ENCODE measurements at places on chromosomes 7 and 10.

DNA sequence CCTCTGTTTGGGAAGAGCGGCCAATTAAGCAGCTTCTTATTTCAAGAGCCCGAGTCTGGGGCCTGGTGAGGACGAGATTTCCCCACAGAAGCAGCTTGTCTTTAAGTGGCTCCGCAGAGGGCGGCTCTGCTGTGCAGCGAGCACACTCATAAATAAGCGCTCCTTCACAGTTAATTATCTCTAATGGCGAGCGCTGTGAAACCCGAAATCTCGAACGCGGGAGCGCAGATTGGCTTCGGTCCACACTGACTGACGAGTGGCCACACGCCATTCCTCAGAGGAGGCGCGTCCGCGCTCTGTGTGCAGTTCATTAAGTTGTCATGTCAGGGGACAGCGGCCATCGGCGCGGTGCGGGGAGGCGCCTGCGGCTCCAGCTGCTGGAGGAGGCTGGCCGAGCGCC is 560.9 kb downstream of the DNAJB6 start:
- no peak for DNase-seq

GRCh38 chr10:27252267-27253000 is 11.8 kb upstream of the ACBD5 start:
- DNase-seq: peak; percentile 86

GRCh38 chr7:30996256-30996655 is 32.5 kb downstream of the GHRHR start:
- no peak for DNase-seq

DNA sequence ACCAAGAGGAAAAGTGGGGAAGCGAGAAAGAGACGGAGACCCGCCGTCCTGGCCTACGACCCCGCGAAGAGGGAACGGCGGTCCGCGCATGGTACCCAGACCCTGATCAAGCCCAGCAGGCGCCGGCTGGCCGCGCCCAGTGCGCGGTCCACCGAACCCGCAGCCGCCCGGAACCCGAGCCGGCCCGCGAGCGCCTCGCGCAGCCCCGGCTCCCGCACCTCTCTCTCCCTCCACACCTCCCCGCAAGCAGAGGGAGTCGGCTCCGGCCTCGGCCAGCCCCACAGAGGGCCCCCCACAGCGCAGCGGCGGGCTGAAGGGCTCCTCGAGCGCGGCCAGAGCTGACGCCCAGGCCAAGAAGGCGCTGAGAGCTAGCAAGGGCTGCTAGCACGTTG is 164.7 kb downstream of the AGMO start:
- DNase-seq: no peak

DNA sequence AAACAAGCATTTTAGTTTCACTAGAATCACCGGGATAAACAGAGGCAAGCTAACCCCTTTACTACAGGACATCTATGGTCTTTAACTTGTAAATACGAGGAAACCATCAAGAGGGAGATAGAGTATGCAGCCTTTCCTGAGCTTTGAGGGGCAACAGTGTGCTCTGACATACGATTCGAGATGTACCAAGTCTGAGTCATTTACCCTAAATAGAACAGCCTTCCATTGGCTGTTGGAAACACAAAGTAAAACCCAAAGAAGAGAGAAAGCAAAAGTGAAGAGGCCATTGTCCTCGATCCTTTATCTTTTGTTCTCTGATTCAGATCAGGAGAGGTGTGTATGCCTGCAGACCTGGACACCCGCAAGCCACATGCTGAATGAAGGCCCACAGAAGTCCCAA is 289.5 kb downstream of the KCNMA1 start:
- no peak for DNase-seq

- no peak for DNase-seq
Observed at GRCh38 chr10:84477398-84478128, 149.2 kb downstream of the CCSER2 start.

GRCh38 chr10:110724116-110724921 is 80.2 kb downstream of the RBM20 start:
- DNase-seq: no peak

DNA sequence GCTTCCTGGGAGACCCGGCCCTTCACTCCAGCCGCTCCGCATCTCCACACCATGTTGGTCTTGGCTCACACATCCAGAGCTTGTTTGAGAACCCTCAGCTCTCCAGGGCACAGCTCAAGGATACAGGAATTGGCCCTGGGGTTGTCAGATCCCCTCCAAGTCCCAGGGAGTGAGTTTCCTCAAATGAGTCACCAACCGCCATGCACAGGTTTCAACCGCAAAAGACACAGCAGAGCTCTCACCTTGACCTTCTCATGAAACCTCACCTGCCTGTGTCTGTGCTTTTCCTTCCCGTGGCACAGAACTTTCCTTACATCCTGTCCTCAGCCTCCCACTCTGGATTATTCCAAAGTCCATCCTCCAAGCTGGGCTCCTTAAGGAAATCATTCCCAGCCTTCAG is 20.6 kb downstream of the AZGP1 start:
- DNase-seq: no peak

GRCh38 chr10:117370205-117370604 is 5.0 kb downstream of the PDZD8 start:
- no peak for DNase-seq

GRCh38 chr10:80207768-80208370 is 2.5 kb upstream of the ANXA11 start:
- no peak for DNase-seq

DNA sequence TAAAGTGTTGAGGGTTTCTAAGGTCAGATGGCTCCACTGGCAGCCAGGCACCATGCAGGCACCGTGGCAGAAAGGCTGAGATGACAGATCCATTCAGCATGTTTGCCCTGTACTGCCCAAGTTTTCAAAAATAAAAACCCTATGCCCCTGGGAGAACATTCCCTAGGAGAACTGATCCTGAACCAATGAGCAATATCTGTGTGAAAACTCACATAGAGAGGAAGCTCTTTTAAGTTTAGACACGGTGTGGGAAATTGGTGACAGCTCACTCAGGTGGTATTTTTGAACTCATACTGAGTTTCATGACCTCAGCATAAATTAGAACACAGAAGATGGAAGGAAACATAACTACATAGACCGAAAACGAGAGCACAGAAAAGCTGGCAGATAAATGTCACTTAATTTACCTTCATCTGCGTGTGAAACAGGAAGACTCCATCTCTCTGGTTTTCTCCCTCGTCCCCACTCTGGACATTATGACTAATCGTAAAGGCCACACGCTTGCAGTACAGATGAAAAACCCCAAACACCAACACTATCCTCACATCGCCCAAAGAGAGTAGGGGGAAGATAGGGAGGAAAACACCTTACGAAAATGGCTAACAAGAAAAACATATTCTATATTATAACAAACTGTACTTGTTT is 127.8 kb downstream of the ICA1 start:
- DNase-seq: no peak

GRCh38 chr7:51246258-51247245 is 70.1 kb downstream of the COBL start:
- no peak for DNase-seq

- DNase-seq: no peak
Observed at GRCh38 chr10:49394933-49395740, 752 bp downstream of the DRGX start.

GRCh38 chr7:157721468-157722136 is 384.8 kb downstream of the DNAJB6 start:
- no peak for DNase-seq

DNA sequence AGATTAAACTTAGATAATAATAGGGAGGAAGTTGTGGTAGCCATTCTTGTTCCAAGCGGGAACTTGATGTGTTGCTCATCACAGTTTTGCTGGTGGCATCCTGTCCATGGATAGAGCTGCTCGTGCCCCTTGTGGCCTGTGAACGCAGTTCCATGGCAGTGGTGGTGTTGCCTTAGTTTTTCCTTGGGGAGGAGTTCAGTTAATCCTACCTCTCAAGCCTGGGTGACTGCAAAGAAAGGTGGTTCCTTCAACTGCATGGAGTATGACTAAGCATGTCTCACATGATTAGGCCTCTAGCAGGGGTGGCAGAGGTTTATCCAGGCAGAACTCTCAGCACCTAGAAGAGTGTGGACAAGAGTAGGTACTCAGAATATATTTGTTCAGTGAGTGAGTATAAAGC is 99.7 kb downstream of the MAPK8 start:
- no peak for DNase-seq

DNA sequence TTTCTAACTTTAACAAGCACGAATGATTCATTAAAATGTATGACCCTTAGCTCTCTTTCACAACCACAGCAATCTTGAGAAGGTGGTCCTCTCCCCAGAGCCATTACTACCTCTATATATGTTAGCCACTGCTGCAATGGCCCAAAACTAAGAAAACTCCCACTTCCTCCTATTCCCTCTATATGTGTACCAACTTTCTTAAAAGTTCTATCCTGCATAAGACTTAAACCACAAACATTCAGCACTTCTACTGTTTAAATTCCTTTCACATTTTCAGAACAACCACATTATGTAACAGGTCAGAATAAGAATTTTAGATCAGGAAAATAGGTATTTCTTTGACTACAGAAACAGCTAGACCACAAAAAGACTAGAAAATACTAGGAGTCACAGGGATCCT is 36.2 kb downstream of the WASL start:
- no peak for DNase-seq

DNA sequence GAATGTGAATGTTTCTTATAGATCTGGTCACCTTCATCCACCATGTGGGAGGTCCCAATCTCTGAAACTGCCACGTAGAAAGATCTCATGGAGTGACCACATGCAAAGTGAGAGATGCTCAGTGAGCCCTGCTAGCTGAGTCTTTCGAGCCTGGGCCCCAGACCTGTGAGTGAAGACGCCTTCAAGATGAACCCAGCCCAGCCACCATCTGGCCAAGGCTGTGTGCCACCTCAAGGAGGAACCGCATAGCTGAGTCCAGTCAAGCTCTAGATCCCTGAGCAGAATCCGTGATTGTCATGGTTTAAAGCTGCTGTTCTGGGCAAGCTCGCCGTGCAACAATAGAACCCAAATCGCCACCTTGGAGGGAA is 20.2 kb upstream of the PPIF start:
- no peak for DNase-seq

Data from activated CD8-positive, alpha-beta memory T cell treated with anti-CD3 and anti-CD28 coated beads, Interleukin-2, amount 50 U/mL, for 4 hours (primary cell).